ENCODE measurements at places on chromosomes 7 and 10. TPM values are rescaled to one million over a fixed set of nuclear protein-coding genes. Genes with fewer than 3 reads are reported as not detected.

The FRMD4A gene
- 85.8 TPM for polyA plus RNA-seq

The MYO3A gene
- 10.2 TPM for polyA plus RNA-seq

The HOXA1 gene
- polyA plus RNA-seq: 3.4 TPM

The STEAP4 gene
- 0.23 TPM for polyA plus RNA-seq

The GRID1 gene
- 1.1 TPM for polyA plus RNA-seq

The HNRNPA2B1 gene
- 1,923 TPM for polyA plus RNA-seq

The ANKRD1 gene
- 0.86 TPM for polyA plus RNA-seq

The SH2D4B gene
- polyA plus RNA-seq: 0.15 TPM

The EFCAB10 gene
- polyA plus RNA-seq: 2.2 TPM

The SEMA3A gene
- 14.5 TPM for polyA plus RNA-seq

The PRPS1L1 gene
- polyA plus RNA-seq: not detected

The NRP1 gene
- polyA plus RNA-seq: 177 TPM

The GNAT3 gene
- not detected for polyA plus RNA-seq

The SYCE1 gene
- polyA plus RNA-seq: 0.42 TPM

The FAM53B gene
- polyA plus RNA-seq: 23.4 TPM

The UTF1 gene
- not detected for polyA plus RNA-seq

The STAG3 gene
- polyA plus RNA-seq: 30.7 TPM

The CARD11 gene
- polyA plus RNA-seq: 1.1 TPM

The CALML3 gene
- polyA plus RNA-seq: not detected

The HOXA10 gene
- polyA plus RNA-seq: 137 TPM

The CYP2C19 gene
- polyA plus RNA-seq: 0.12 TPM

The PDE1C gene
- 4.6 TPM for polyA plus RNA-seq

The SAMD9L gene
- polyA plus RNA-seq: 4.1 TPM

The AIFM2 gene
- 6.6 TPM for polyA plus RNA-seq

The HACD1 gene
- polyA plus RNA-seq: 16.5 TPM

The CYP26A1 gene
- not detected for polyA plus RNA-seq

The FLNC gene
- 14.9 TPM for polyA plus RNA-seq

The FAM185A gene
- polyA plus RNA-seq: 14.0 TPM

The DPP6 gene
- polyA plus RNA-seq: 44.9 TPM

The PKD2L1 gene
- 0.38 TPM for polyA plus RNA-seq

The C10orf53 gene
- not detected for polyA plus RNA-seq

The GPR146 gene
- 2.5 TPM for polyA plus RNA-seq

The FXYD4 gene
- polyA plus RNA-seq: not detected

The CTAGE6 gene
- not detected for polyA plus RNA-seq

The UBTD1 gene
- 6.5 TPM for polyA plus RNA-seq

The C10orf90 gene
- 0.45 TPM for polyA plus RNA-seq

Data from left kidney (tissue), 8 donors.